ENCODE measurements at places on chromosomes 3 and 15. TPM values are rescaled to one million over a fixed set of nuclear protein-coding genes. Genes with fewer than 3 reads are reported as not detected.

Gene GXYLT2
- 25.8 TPM for total RNA-seq

Gene DZIP1L
- 40.2 TPM for total RNA-seq

Gene TICRR
- total RNA-seq, result not detected

Gene BCHE
- 1.3 TPM for total RNA-seq

Gene SIDT1
- total RNA-seq, result 5.5 TPM

Gene EPHB1
- total RNA-seq, result 2.6 TPM

Gene SMCO1
- not detected for total RNA-seq

Gene ADCY5
- 22.7 TPM for total RNA-seq

Gene MYL3
- 9.6 TPM for total RNA-seq

Gene TLR9
- total RNA-seq, result 0.30 TPM

Gene MLF1
- total RNA-seq, result 17.3 TPM

Gene C3orf52
- total RNA-seq, result 8.5 TPM

Gene WNT5A
- 34.5 TPM for total RNA-seq

Gene PARP15
- 2.4 TPM for total RNA-seq

Gene ARNT2
- 8.8 TPM for total RNA-seq

Gene FETUB
- total RNA-seq, result not detected

Gene GOLGA8Q
- total RNA-seq, result 1.2 TPM

Gene XIRP1
- not detected for total RNA-seq

Gene C3orf33
- total RNA-seq, result 3.9 TPM

Gene CAPN3
- 29.7 TPM for total RNA-seq

Gene TGM5
- total RNA-seq, result not detected

Gene GOLGA8J
- total RNA-seq, result 0.60 TPM

Gene ARPP21
- total RNA-seq, result not detected

Gene ITIH3
- total RNA-seq, result 16.5 TPM

Gene HMG20A
- 52.6 TPM for total RNA-seq

Gene HRH1
- 15.9 TPM for total RNA-seq

Gene IMPG2
- 0.20 TPM for total RNA-seq

Gene PRKCD
- 16.3 TPM for total RNA-seq

Gene PLSCR5
- not detected for total RNA-seq

Gene RTP4
- 0.60 TPM for total RNA-seq

Gene STAB1
- total RNA-seq, result 167 TPM

Gene ACTC1
- total RNA-seq, result not detected

Gene PDZRN3
- 87.2 TPM for total RNA-seq

Gene MASP1
- total RNA-seq, result 6.6 TPM
